ENCODE measurements at places on chromosomes 7 and 10.

GRCh38 chr10:2993636-2994035, 73.7 kb upstream of the PFKP start:
- DNase-seq, result no peak

DNA sequence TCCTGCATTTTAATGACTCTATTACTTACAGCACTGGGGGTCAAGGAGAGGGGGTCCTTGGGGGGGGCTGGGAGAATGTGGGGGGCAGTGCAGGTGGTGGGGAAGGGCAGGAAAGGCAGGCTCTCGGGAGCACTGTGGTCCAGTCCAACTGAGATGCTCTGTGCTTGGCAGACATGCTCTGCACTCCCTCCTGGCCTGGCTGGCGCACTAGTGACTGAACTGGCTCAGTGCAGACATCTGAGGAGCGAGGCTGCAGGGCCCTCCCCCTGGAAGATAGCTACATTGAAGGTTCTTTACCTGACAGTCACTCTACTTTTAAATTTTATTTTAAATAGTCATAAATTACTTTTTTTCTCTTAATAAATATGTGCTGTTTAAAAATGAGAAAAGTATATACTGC, 105.7 kb downstream of the NEURL1 start:
- no peak for DNase-seq

DNA sequence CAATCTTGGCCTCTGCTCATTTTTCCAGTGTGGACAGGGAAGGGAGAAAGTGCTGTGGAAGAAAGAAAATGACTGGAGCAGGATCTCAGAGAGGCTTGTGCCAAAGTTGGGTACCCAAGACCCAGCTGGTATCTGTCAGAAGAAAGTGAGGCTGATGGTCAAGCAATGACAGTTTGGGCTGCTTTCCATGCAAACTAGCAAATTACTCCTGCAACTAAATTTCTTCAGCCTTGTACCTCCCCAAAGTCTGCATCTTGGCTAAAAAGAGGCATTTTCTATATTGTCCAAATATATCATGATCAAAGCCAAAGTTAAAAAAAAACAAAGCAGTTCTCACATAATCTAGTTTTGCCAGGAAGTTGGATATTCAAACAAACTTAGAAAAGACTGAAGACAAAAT, 208.5 kb upstream of the FRMD4A start:
- DNase-seq, result no peak

DNA sequence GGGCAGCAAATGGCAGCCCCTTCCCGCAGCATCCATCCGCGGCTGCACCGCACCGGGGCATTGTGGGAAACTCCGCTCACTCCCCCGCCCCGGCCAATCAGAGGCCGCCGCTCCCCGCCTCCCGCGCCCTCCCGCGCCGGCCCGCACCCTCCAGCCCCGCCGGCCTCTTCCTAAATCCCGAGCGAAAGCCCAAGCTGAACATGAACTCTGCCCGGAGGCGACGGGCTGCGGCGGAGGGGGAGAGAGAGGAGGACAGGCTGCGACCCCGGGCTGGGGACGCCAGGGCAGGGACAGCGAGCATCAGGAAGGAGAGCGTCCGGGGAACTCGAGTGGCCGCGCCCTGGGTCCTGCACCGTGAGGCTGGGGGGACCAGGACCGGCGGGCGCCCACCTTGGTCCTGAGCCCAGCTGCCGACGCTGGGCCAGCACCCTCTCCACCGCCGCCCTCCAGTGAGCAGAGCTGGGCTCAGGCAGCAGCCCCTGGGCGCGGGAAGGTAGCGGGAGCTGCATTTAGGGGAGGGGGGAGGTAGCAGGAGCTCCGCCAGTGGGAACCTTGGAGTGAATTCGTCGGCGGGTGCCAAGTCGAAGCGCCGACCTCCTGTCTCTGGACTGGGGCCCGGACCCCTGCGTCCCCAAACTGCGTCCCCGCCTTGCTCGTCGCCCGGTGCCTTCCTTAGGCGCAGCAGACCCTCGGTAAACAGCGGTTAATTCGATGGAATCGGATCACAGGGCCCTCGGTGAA, at the start of gene DGKI:
DGKI (minus strand) TSS at position 148 of the 741 bp plus-strand sequence.
- peak; percentile 18 for DNase-seq

- DNase-seq, result peak; percentile 70
These were observed 441.8 kb upstream of the AKR1E2 start for GRCh38 chr10:4384245-4384644.
